ENCODE measurements at places on chromosomes 2 and 18.

DNA sequence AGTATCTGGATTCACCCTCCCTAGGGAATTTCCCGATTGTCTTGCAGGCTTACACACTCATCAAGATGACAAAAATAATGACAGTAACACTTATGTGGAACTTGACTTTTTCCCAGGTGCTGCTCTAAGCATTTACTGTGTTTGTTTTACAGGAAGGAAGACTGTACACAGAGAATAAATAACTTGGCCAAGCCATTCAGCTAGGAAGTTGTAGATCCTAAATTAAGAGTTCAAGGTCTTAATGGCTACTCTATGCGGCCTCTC is 549 bp upstream of the DPP4 start:
- no peak for DNase-seq

- DNase-seq = no peak
Observed at GRCh38 chr2:144629935-144630334, 110.0 kb upstream of the ZEB2 start.

DNA sequence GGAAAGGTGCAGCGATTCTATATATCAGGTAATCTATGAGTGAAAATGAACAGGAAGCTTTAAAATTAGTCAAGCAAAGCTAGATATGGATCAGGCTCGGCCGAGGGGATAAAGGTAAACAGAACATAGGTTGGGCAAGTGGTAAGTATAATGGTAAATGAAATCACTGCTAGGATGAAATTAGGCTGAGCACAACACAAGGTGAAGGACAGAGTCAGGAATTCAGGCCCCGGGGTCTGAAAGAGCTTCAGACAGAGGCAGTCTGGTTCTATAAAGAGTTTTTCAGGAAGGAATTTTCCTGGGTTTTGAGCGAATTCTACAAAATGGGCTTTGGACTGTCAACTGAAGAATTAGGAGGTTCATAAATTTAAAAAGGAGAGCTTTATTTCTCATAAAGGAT is 513.2 kb upstream of the CDH2 start:
- DNase-seq = no peak

DNA sequence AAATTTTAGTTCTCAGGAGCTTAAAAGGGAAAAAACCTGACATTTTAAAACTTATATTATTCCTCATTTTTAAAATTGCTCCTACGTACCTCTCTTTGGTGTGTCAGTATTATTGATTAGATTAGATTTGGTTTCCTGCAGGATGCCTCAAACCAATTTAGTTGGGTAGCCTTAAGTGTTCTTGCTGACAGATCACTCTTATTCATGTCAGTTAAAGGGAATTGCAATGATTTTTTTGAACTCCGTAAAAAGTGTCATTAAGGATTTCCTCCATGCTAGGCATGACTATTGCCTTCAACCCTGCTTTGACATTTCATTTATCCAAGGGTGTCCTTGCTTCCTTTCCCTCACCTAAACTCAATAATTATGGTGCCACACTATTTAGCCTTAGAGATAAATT is 149.0 kb upstream of the CDH7 start:
- no peak for DNase-seq

DNA sequence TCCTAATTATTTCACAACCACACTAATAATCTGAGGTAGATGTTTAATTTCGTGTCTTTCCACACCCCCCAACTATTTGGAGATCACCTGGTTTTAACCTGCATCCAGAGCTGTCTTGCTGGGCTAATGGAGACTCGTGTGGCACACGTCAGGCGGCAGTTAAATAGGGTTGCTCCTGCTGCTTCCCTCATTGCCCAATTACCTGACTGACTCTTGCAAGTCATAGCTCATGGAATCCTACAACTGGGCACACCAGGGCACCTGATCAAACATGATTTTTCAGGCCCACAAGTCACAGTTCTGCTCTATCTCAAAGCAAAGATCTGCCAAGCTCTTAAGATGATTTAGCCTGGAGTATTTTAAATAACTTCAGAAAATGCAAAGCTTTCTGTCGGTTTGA is 1430.4 kb upstream of the ACVR2A start:
- no peak for DNase-seq

GRCh38 chr18:56276466-56276865 is 361.9 kb downstream of the TXNL1 start:
- no peak for DNase-seq

GRCh38 chr2:86213699-86214502 is 14.6 kb downstream of the MRPL35 start:
- no peak for DNase-seq

DNA sequence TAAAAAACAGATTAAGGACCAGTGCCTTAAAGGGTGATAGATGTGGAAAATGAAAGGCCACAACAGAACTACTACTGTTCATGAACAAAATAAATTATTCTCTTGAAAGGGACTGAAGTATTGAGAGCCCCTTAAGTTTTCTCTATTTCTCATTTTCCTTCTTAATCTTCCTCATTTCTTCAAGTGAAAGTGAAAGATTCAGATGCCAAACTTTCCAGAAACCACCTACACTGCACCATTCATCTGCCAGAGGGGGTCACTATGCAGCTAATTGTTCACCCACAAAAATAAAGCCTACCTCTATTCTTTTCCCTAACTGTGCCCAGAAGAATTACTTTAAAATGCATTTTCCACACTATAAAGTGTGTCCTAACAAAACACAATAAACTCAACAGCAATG is 140.1 kb downstream of the NR4A2 start:
- DNase-seq = no peak

- no peak for DNase-seq
Observed at GRCh38 chr18:49922228-49922627, 108.9 kb upstream of the ACAA2 start.

GRCh38 chr2:128475427-128476211 is 157.0 kb upstream of the HS6ST1 start:
- no peak for DNase-seq

DNA sequence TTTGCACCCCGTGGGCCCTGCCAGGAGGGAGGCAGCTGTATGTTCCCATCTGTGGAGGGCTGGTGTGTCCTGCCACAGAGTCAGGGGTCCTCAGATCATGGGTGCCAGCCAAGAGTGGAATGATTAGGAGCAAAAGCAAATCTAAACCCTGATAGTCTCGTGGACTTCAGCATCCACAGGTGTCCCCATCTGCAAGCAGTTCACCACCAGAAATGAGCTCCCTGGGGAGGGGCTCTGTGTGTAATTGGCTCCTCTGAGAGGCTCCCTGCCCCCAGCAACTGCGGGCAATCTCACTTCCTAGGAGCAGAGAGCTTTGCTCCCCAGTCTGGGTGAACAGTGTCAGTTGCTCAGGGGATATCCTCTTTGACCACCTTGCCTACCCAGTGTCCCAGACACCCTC is 78.1 kb downstream of the HNRNPLL start:
- no peak for DNase-seq

- no peak for DNase-seq
Observed at GRCh38 chr2:241935314-241935713, 65.8 kb downstream of the RTP5 start.

- DNase-seq = no peak
Observed at GRCh38 chr2:45856391-45857274, 205.2 kb downstream of the PRKCE start.

DNA sequence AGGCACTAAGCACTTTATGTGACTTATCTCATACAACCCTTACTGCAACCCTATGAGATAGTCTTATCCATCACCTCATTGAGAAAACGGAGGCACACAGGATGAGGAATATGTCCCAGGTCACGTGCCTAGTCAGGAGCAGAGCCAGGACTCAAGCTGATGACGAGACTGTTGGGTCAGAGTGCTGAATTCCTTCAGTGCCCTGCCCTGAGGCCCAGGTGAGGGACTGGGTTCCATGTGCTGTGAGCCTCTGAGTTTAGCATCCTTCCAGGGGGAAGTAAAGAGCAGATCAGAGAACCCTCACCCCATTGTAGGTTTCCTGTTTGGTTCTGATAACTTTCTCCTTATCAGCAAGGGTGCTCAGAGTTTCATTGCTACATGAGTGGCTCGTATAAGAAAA is 11.7 kb upstream of the EDAR start:
- no peak for DNase-seq

DNA sequence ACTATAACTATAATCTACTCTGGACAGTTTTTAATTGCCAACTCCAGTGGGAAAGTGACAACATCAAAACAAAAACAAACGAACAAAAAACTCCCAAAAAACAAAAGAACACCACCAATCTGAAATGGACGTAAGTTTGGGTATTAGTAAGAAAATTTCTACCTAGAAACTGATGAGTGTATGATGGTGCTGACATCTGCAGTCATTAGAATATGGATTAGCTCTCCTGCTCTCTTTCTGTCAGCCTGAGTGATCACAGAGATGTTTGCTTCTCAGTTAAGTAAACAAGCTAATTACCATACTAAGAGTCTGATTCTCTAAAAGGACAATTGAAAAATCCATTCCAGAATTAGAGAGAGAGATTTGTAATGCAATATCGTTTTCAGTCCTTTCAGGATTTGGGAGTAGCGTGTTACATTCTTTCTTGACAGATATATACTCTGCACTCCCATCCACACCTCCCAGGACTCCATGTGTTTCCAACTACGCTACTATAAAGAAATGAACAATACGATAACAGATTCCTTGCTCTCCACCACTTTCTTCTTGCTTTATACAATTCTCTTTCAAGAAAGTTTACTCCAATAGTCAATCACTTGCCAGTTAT is 1347.4 kb upstream of the PIK3C3 start:
- DNase-seq = no peak

DNA sequence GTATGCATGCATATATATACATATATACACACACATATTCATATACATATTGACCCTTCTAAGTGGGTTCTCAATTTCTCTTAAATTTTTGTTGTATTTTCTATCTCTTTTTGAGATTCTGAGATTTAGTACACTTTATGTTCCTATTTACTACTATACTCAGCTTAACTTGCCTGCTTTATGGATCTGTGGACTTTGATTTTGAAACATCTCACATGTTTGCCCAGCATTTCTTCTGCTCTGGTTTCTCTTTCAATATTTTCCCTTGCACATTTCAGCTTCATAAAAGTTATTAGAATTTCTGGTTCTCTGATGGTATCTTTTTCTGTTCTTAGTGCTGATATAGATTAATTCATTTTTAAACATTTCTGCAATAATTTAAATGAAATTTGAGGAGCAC is 380.6 kb downstream of the SPAG16 start:
- DNase-seq = no peak

DNA sequence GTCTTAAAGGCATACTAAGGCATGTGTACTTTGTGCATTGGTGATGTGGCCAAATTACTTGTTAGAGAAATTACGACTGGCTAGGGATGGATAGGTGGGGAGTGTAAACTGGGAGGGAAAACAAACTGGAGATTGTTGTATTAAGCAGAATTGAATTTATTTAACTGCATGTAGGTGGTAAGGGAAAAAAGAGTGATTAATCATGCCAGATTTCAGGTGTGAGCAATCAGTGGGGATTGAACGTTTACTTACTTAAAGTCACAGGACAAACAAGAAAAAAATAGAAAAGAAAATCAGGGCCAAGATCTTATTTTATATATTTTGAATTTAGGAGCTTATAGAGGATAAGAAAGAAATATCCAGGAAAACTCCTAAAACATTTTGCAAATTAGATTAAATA is 88.6 kb downstream of the GULP1 start:
- no peak for DNase-seq

DNA sequence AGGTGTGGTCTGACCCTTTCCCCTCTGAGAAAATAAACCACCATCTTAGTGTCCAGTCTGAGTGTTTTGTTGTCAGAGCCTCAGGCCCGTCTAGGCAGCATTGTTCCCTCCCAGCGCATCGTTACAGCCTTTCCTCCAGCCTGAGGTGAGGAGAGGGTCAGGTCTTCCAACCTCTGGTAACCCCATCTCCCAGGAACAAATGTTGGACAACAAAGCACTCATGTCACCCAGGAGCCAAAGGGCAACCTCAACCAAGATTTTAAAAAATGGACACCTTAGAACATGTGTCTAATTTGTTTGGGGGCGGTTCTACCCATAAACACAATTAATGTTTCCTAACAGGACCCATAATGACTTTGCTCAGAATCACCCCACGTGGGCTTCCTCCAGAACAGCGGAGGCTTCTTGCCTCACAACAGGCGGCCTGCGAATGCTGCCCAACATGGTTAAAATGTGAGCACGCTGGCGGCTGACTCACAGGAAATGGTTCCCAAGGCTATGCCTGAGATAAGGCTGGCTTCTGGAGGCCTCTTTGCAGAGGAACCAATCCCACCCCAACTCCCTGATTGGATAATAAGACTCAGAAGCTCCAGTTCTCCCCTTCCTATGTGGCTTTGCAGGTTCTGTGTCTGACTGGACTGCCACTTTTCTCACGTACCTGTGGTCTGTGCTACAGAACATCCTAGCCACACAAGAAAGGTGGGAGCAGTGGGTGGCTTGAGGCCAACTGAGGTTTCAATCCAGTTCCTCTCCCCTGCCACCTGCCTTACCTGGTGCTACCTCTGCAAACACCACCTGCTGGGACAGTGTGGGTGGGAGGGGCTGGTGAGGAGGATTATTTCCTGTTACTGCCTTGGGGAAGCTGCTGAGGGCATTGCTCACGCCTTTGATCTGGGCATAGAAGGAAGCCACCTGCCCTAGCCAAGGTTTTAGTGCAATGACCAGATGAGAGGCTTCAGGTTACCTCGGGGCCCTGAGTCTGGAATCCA is 108.8 kb downstream of the B3GNT2 start:
- no peak for DNase-seq
